ENCODE measurements at places on chromosomes 2 and 18.

DNA sequence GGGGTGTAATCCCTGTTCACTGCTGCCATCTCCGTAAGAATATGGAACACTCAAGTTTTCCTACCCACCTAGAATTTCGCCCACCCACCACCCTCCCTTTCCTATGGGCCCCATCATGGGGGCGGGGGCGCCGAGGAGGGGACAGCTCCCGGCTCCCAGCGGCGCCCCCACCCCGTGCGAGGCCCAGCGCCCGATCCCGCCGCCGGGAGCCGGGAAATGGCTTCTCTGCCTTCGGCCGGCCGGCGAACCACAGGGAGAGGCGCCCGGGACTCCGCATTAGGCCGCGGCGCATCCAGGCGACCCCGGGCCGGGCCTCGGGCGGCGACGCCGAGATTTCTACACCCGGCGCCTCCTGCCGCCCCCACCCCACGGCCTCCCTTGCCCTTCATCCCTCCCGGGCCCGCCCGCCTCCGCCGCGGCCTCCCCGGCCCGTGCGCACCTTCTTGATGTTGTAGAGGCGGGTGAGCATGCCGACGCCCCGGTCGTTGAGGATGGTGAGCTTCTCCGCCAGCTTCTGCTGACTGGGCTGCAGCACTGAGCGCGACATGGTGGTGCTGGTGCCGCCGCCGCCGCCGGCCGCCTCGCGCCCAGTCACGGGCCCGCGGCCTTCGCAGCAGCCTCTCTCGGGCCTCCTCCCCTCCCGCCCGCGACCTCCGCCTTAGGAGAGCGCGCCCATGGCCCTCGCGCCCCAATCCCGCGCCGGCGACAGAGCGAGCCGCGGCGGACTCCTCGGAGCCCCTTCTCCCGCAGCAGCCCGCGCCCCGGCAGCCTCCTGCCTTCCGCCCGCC is 510 bp downstream of the NCKAP1 start:
- DNase-seq: peak; percentile 27

- DNase-seq: no peak
Observed at GRCh38 chr2:199019898-199020507, 437.7 kb downstream of the SATB2 start.

DNA sequence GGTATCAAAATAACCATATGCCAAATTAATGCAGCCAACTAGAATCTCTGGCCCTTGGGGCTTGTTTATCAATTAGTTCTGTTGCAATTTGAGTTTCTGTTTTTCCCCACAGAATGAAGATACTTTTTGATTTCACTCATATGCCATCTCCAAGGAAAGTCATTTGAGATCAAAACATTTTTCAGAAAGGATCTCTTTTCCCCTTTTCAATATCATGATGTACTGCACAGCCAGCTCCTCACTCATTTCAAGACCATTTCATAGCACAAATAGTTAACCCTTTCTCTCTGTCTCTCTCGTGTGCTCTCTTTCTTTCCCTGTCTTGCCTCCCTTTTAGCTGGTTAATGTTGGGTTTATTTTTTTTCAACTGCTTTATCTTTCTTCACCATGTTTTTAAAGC is 387.3 kb downstream of the STK39 start:
- DNase-seq: no peak

- DNase-seq: no peak
Observed at GRCh38 chr2:214591366-214591765, 180.5 kb downstream of the VWC2L start.

GRCh38 chr2:157143901-157144300 is 113.6 kb upstream of the GALNT5 start:
- no peak for DNase-seq

GRCh38 chr18:7021994-7022840 is 95.4 kb downstream of the LAMA1 start:
- no peak for DNase-seq

DNA sequence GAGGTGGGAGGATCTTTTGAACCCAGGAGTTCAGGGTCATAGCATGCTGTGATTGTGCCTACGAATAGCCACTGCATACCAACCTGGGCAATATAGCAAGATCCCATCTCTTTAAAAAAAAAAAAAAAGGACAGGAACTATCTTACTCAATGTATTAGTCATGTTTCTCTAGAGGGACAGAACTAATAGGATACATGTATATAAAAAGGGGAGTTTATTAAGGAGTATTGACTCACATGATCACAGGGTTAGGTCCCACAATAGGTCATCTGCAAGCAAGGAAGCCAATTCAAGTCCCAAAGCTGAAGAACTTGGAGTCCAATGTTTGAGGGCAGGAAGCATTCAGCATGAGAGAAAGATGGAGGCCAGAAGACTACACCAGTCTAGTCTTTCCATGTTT is 18.8 kb upstream of the CASP10 start:
- DNase-seq: no peak

DNA sequence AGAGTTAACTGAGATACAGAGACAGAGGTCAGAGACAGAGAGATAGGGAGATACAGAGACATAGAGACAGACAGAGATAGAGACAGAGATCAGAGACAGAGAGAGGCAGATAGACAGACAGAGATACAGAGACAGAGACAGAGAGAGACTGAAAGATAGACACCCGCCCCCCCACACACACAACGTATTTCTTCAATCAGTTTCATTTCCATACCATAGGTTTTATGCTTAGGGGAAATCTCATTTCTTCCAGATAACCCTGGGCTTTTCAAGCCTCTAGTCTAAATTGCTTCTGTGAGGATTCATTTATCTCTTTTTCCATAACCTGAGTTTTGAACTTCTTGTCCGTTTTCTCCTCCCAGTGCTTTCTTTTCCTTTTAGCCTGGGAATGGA is 94.6 kb downstream of the CD8B2 start:
- DNase-seq: no peak

GRCh38 chr2:128684523-128684922 is 365.9 kb upstream of the HS6ST1 start:
- DNase-seq: no peak

DNA sequence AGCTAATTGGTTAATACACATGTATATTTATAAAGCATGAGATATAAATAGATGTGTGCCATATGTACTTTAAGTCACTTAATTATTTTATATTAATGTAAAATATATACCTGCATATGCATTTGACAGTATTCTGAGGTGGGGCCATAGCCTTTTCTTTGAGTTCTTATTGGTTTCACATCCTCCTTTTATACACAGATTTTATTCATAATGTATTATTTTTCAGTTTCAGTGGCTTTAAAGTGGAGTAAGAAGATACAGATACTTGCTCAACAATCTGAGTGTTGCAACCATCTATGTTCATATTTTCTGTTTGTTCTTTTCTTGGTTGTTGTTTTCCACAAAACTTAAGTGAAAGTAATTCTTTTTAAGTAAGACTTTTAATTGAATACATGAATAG is 436.5 kb downstream of the RND3 start:
- DNase-seq: no peak

- DNase-seq: no peak
Observed at GRCh38 chr18:61967252-61967891, 74.6 kb upstream of the RNF152 start.

DNA sequence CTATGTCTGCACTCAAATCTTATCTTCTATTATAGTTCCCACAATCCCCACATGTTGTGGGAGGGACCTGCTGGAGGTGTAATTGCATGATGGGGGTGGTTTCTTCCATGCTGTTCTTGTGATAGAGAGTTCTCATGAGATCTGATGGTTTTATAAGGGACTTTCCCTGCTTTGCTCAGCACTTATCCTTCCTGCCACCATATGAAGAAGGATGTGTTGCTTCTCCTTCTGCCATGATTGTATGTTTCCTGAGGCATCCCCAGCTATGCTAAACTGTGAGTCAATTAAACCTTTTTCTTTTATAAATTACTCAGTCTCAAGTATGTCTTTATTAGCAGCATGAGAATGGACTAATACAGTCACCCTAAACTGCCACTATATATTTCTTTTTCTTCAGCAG is 79.1 kb downstream of the SH3YL1 start:
- no peak for DNase-seq

DNA sequence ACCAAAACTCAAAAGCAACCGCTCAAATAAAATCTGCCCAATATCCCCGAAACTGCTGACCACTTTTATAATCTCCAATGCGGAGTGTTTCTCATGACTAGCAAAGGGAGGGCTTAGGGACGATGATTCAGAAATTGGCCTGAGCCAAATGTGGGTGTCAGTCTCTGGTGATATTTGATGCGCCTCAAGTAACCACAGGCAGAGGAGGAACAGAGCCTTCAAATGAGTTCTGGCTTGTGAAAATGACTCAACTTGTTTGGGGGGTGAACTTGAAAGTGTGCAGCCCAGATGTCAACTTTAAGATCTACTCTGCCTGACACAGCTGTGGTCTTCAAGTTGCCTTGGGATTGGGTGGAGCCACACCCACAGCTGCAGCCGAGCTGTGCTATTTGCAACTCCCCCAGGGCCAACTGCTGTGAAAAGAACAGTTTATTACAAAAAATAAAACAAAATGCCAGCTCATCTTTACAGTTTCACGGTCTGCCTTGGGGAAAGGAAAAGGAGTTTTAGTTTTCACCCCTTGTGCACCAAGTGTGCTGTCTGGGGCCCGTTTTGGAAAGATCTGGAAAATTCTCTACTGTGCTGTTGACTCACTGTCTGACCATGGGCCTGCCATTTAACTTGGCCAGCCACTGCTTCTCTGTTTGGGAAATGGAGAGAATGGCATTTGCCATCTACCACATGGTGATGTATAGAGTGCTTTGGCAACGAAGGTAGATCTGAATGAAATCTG is 222.1 kb downstream of the MTX2 start:
- DNase-seq: no peak

GRCh38 chr2:230230496-230231200 is 5.1 kb downstream of the SP140 start:
- DNase-seq: no peak

DNA sequence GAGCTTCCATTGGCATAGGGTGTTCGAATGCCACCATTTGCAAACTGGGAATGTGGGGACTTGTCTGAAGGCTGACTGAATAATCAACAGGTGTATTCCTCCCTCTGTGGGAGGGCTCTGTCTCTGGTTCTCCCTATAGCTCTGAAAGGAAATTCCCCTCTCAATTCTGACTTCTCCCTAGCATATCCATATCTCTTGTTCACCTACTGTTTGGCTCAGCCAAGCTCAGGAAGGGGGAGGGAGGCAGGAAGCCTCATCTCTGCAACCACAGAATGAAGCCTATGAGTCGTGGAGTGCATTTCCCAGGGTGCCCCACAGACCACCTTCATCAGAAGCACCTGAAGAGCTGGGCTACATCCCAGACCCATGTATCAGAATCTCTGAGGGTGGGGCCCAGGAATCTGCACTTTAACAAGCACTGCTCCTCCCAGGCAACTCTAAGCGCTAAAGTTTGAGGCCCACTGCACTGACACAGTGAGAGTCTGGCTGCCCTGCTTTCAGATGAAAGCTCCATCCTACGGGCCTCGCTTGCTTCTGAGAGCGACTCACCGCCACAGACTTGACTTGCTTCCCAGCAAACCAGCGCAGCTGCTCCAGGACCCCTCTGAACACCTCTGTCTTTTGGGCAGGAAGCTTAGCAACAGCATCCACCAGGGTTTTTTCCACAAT is 32.0 kb downstream of the XDH start:
- DNase-seq: no peak

GRCh38 chr2:195313962-195314361 is 343.1 kb upstream of the SLC39A10 start:
- DNase-seq: no peak

DNA sequence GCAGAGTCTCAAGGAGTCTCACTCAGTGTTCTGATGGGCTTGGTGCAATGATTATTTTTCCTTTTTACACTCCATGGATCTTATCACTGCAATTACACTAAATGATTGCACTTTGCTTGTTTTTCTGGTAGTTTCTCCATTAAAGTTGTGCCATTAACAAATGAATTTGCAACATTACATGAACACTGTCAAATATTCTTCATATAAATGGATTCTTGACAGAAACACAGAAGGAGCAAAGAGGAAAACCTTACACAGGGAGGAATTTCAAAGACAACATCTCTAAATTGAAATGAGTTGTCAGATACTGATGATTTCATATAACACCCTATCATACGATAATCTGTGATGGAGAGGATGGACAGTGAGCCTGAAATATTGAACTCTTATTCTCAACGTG is 65.4 kb upstream of the CHST9 start:
- no peak for DNase-seq

GRCh38 chr18:12904012-12904516 is 20.0 kb upstream of the PTPN2 start:
- no peak for DNase-seq

GRCh38 chr18:15165048-15165447 is 417.1 kb downstream of the ANKRD30B start:
- no peak for DNase-seq

- DNase-seq: no peak
Observed at GRCh38 chr2:219687272-219687671, 59.8 kb downstream of the SLC4A3 start.

DNA sequence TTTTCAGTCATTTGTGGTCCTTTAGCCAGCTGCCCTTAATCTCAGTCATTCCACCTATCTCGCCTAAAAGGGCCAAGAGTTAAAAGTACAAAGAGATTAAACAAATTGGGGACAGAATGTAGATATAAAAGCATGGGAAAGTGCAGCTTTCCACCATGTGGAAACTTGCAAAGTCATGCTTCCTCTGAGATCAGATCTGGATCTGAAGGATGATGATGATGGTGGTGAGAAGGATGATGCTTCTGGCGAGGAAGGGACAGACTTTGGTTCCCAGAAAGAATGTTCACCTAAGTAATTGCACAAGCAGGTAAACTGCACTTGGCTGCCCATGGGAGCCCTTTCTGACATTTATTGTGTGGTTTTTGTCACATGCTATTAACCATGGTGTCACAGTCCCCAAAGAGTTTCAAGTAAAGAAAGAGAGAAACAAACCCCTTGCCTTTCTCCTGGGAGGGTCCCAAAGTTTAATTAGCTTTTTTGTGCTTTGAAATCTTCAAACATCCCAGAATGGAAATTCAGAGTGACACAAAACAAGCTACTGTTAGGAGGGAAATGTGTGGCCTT is 34.7 kb downstream of the KLF7 start:
- DNase-seq: no peak

DNA sequence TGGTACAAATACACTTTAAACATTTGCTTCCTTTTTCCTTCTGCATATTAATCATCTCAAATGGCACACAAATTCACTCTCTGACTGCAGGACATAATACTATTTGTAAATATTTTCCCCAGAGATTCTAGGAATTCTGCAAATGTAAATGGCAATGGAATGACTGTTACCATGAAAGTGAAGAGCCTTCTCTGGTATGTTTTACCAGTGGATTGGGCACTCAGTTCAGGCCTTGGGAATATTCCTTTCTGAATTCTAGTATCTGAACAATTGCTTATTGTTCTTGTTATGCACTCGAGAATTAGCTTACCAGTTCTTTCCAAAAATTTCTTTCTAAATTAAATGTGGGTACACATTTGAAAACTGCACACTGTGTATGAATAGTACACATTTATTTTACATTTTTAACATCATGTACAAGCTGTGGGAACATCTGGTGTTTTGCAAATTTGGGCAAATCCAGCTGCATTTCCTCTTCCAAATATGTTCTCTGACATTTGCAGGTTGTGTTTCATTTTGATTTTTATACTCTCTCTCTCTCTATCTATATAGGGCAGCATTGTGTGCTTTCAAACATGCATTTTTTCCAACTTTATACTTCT is 289.1 kb downstream of the NBAS start:
- no peak for DNase-seq

- DNase-seq: no peak
Observed at GRCh38 chr2:96931966-96932365, 54.4 kb downstream of the FAM178B start.

GRCh38 chr2:239196474-239197021 is 204.3 kb downstream of the HDAC4 start:
- no peak for DNase-seq

Measured in T-helper 9 cell (primary cell).